ENCODE measurements at places on chromosomes 2 and 18.

DNA sequence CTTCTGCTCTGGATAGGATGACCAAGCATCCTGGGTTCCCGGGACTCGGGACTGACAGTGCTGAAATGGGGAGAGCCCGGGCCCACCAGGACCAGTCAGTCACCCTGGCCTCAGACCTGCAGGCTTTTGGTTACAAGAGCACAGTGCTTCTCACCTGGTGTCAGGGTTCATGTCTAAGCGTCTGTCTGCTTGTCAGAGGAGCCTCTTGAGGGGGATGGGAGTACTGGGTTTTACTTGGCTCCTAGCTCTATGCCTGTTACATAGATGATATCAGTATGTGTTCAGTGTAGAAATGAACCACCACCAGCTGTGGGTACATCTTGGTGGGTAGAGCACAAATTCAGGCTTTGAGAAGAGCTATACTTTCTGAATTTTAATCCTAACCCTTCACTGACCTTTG lies 29.9 kb downstream of the PCARE start:
- no peak for DNase-seq

DNA sequence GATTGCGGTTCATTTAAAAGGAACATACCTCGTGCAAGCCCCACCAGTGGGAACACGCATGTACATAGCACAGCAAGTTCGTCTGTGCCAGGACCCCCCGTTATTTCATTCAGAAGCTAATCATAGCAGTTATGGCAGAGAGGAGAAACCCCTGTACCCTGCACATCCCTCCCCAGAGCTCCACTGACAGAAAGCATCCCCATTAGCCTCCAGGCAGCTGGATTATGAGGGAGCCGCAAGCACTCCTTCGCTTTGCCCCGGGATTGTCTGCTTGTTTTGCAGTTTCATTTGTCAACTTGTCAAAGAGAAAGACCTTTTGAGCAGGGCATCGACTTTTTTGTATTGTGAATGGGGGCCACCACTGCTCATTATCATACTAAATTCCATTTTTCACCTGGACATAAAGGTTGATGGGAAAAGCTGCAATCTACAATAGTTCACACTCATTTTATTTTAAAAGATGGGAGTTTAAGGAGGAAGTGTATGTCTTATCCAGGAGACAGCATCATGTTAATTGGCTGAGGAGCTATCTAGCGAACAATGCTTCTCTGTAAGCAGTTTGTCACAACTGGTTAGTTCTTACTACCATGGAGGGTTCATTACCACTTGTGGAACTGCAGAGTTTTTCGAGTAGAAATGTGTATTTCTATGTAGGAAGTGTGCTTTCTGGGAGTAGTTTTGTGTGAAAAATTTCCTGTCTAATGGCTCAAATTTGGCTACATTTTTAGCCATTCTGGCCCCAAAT lies 255.3 kb downstream of the THSD7B start:
- no peak for DNase-seq

DNA sequence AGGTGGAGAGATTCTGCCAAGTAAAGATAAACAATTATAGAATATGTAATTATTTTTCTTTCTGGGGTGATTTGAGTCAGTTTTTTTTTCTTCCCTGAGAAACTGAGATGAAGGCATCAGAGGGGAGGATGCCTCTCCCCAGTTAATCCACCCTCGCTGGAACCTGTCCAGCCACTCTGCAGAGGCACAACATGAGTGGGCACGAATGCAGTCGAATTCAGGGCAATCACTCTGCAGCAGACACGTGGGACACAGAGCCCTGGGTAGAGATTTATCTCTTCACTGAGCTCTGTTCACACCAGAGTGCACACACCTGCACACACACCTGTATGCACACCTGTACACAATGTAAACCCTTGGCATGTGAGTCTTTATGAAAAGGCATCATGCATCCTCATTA lies 154.2 kb downstream of the DCDC2C start:
- DNase-seq = no peak

- DNase-seq = no peak
These were observed 100.9 kb upstream of the NEUROD1 start for GRCh38 chr2:181781078-181781786.

GRCh38 chr2:173298536-173299097 lies 56.1 kb upstream of the CDCA7 start:
- DNase-seq = no peak

DNA sequence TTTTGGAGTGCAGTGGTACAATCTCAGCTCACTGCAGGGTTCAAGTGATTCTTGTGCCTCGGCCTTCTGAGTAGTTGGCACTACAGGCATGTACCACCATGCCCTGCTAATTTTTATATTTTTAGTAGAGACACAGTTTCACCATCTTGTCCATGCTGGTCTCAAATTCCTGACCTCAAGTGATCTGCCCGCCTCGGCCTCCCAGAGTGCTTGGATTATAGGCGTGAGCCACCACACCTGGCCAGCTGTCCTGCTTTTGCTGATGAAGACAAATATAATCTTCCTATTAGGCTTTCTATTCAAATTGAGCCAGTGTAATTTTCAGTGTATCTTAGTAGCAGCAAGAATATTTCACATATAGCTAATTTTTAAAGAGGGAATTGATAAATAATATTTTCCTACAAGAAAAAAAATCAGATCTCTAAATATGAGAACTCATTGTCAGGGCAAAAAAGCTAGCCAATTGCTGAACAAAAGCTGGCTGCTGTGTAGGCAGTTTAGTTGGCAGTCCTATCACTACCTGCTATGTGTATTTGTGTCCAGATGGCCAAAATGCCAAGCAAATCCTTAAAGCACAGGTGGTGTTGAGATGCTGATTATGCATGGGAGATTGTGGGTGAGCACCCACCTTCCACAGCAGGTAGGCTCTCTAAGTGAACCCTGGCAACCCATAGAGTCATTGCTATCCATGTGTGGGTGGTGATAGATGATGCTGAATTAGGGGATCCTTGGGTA lies 60.8 kb upstream of the STAM2 start:
- DNase-seq = no peak

- DNase-seq = no peak
These were observed 38.8 kb downstream of the DDX18 start for GRCh38 chr2:117853316-117853715.

DNA sequence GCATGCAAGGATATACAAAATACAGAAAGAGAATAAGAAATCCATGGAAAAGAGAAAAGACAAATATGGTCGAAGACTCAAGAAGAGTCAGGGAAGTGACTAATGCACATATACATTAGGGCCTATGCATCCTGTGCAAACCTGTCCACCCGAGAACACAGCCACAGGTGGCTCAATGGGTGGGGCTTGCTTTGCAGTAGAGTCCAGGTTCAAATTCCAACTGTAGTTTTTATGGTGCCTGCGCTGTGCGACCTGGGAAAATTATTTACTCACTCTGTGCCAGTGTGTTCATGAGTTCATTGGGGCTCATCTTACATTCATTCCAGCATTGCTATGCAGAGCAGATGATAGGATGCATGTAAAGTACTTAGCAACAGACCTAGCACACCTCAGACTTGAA lies 244.7 kb downstream of the CTNNA2 start:
- no peak for DNase-seq

DNA sequence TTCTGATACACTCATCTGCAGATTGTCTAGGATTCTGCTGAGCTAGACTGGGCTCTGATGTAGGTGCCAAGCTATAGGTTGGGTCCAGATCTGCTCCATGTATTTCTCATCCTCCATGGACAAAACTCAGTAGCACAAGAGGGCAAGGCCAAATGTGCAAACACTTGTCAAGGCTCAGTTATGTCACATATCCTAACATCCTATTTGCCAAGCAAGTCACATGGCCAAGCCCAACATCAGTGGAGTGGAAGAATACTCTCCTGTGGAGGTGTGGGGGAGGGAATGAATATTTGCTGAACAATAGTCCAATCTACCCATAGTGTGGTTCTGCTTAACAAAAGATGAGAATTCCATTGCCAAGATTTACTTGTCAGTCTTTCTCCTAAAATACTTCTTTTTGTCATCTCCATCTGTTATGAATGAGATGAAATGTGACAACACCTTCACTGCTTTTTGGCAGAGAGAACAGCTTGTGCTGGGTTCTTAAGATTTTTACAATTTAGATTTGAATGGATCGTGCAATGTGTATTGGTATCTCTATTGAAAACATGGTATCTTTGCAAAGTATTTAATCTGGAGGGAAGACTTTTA lies 89.9 kb downstream of the OXER1 start:
- no peak for DNase-seq

GRCh38 chr2:238567996-238568395 lies 141.3 kb downstream of the ASB1 start:
- DNase-seq = no peak

- no peak for DNase-seq
These were observed 8.5 kb upstream of the CAVIN2 start for GRCh38 chr2:191855382-191855781.

DNA sequence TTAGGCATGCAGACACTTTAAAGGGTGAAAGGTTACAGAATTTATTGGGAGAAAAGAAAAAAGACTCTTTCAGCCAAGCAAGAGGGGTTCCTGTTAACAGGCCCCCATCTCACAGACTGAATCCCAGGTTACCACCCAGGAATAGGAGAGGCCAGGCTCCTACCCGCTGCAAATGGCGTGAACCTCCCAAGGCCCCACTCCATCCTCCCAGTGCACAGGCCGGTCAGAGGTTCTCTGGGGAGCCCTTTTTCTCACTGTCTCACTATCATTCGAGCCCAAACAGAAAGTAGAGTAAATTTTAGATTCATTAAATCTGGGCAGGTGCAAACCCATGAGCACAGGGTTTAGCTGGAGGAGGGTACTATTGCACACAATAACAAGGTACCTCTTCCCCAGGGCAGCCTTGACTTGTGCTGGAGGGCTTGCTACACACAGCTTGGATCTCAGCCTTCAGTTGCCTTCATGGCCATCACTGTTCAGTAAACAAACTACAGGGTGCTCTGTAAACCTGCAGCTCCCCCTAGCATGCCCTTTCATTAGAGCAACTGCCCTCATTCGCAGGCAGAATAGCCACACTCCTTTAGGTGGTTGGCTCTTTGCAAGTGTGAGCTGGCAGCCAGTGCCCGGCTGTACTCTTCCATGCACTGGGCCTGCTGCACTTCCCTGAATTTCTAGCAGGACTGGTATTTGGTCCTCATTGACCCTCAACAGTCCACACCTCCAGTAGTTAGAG lies 7.3 kb upstream of the PLEK start:
- peak; percentile 44 for DNase-seq

DNA sequence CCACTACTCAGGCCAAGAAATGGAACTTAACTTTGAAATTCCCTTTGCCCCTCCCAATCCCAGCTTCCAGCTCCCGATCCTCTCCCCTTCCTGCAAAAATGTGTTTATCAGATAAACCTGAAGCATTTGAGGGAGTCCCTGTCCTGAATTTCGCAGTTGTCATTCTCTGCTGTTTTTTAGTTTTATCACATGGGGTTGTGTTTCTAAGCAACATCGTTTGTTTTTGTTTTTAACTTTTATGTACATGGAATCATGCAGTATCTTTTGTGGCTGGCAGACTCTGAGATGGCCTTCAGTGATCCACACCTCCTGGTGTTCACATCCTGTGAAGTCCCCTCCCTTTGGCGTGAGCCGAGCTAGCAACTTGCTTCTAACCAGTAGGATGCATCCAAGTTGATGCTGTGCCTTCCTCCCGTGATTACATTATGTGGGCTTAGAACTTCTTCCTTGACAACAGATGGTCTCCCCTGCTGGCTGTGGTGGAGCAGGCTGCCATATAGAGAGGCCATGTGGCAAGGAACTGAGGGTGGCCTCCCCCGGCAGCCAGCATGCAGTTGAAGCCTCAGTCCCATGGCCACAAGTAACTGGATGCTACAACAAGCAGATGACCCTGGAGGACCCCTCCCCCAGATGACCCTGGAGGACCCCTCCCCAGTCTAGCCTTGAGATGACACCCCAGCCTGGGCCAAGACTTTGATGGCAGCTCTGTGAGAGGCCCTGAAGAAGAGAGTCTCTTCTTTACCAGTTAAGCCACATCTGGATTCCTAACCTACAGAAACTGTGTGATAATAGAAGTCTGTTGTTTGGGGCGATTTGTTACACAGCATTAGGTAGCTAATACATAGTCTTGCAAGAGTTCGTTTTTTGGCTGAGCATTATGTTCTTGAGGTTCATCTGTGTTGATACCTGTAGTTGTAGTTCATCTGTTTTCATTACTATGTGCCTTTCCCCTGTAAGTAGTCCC lies 27.7 kb downstream of the SH3BP4 start:
- no peak for DNase-seq

- no peak for DNase-seq
These were observed 147.2 kb downstream of the MBP start for GRCh38 chr18:76985156-76985950.

- no peak for DNase-seq
These were observed 13.5 kb upstream of the REL start for GRCh38 chr2:60867848-60868247.
